ENCODE measurements at places on chromosomes 11 and 22. TPM values are rescaled to one million over a fixed set of nuclear protein-coding genes. Genes with fewer than 3 reads are reported as not detected.

LARGE2 gene
- total RNA-seq = 0.54 TPM

APOBEC3F gene
- 39.8 TPM for total RNA-seq

CASP12 gene
- 0.23 TPM for total RNA-seq

BEST1 gene
- total RNA-seq = not detected

CCDC134 gene
- total RNA-seq = 25.3 TPM

SHANK2 gene
- not detected for total RNA-seq

ANKK1 gene
- total RNA-seq = 0.29 TPM

C11orf97 gene
- not detected for total RNA-seq

HBB gene
- not detected for total RNA-seq

HOATZ gene
- total RNA-seq = not detected

EHF gene
- 0.44 TPM for total RNA-seq

OR4S1 gene
- total RNA-seq = not detected

CRYBB1 gene
- not detected for total RNA-seq

MS4A1 gene
- not detected for total RNA-seq

CENPM gene
- 74.0 TPM for total RNA-seq

LRP4 gene
- 0.16 TPM for total RNA-seq

MMP12 gene
- total RNA-seq = not detected

C22orf31 gene
- not detected for total RNA-seq

ACTN3 gene
- total RNA-seq = 0.40 TPM

ILK gene
- total RNA-seq = 151 TPM

MUC6 gene
- not detected for total RNA-seq

PANX3 gene
- total RNA-seq = not detected

DCDC1 gene
- not detected for total RNA-seq

BTG4 gene
- 0.30 TPM for total RNA-seq

APOA1 gene
- total RNA-seq = not detected

SGSM1 gene
- 0.09 TPM for total RNA-seq

GGTLC2 gene
- total RNA-seq = not detected
